ENCODE measurements at places on chromosomes 5 and 9.

GRCh38 chr5:66406761-66407336 lies 189.3 kb upstream of the MAST4 start:
- DNase-seq, result no peak

GRCh38 chr9:127608104-127608966 lies 3.7 kb upstream of the STXBP1 start:
- peak; percentile 62 for DNase-seq

GRCh38 chr5:136619556-136619955 lies 254.2 kb upstream of the TRPC7 start:
- no peak for DNase-seq

DNA sequence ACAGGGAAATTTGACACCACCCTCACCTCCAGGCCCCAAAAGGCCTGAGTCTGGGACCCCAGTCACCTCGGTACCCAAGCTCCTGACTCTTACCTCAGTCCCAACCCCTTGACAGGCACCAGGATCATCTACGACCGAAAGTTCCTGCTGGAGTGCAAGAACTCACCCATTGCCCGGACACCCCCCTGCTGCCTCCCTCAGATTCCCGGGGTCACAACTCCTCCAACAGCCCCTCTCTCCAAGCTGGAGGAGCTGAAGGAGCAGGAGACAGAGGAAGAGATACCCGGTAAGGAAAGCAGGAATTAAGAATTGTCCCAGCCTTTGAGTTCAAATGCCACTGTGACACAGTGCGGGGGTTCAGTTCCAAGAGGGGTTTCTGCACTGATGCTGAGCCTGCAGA lies 1.3 kb downstream of the EIF4EBP3 start:
- DNase-seq, result no peak

- DNase-seq, result no peak
Observed at GRCh38 chr5:9519537-9519936, 26.3 kb downstream of the SEMA5A start.

DNA sequence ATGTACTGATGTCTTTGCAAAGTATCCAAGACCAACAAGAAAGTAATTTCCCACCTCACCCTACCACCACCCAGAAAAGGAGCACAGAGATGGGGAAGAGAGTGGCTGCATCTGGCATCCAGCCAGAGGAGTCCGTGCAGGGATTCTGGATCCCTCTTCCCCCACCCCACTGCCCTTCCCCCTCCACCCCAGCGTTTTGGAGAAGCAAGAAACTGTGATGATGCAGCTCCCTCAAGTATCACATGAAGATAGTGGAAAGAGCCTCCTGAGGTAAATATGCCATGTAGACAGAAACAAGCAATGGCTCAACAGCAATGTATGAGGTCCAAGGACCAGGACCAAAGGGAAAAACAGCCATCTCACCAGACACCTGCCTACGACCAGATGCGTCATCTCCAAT lies 153.8 kb downstream of the DEPDC1B start:
- no peak for DNase-seq

DNA sequence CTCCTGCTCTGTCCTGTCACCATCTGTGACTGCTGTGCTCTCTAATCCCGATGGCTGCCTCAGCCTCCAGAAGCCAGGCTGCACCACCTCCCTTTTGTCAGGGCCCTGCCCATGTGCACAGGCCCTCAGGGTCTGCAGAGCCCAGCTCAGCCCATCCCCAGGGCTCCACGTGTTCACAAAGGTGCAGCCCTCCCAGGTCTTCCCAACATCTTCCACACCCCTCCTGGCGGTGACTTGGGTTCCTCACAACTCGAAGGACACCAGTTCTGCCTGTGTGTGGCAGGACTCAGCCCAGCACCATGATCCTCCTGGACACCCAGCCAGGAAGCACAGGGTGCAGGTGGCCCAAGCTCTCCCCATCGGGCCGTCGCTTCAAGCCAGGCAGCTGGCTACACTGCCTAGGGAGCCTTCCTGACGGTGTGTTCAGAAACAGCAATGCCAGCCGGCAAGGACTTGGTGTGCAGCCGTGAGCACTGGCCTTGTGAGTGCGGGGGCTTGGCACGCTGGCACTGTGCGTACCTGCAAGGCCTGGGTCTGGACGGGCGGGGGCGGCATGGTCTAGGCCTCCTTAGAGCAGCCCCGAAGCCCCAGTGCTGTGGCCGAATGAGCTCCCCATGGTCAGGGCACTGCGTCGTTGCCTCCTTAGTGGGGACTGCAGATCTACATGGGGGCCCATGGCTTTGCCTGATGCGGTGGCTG lies 96.1 kb downstream of the MRPL36 start:
- DNase-seq, result no peak

DNA sequence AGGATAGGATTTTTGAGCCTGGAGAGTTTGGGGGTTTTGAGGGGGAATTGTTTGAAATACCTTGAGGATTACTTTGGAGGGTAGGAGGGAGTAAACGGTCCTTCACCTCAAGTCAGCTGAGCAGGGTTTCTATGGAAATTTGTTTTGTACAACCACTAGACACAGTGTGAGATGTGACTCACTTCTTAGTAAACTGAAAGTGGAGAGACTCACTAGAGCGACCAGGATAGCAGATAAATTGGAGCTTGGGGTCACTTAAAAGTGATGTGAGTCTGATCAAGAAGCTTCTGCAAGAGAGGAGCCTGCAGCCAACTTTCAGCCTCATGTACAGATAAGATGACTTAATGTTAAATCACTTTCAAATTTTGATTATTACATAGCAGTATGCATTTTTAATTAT lies 1945.9 kb upstream of the NUDT12 start:
- no peak for DNase-seq

GRCh38 chr5:67925511-67925910 lies 290.0 kb upstream of the PIK3R1 start:
- no peak for DNase-seq

DNA sequence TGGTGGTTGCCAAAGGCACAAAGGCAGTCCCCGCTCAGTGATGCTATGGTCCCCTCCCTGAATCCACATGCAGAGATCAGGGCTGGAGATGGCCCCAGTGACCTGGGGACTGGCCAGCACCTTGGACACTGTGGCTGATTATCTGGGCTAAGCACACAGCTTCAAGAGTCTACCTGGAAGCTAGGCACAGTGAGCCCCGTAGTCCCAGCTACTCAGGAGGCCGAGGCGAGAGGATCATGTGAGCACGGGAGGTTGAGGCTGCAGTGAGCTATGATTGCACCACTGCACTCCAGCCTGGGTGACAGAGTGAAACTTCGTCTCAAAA lies 8.3 kb upstream of the SCGB3A1 start:
- DNase-seq, result no peak

DNA sequence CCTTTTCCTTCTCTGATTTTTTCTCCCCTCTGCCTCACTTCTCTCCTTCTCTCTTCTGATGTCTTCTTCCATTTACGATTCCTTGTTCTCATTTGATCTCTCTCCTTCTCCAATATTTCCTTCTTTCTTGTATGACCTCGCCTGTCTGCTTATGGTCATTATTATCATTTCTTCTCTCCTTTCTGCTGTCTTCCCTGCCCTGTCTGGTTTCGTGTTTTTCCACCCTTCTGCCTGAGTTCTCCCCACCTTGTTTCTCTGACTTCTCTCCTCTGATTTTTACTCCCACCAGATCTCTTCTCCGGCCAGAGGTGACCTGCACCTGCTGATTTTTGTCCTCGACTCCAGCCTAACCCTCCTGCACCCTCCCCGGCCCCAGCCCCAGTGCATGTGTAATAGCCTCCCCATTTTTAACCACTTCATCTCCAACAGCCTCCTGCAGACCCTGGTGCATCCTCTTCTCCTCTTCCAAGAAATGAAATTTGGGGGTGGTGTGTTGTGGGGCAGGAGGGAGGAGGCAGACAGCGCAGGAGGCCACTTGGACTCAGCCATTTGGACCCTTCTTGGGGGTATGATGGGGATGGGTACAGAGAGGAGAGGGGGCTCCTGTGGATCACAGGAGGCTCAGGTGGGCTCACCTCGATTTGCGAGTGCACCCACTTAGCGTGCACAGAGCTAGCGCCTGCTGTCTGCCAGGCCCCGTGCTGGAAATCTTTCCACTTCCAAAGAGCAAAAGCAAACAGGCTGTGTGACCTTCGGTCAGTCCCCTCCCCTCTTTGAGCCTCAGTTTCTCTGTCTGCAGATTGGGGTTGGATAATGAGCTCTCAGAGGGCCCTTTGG lies 32.5 kb downstream of the GSN start:
- no peak for DNase-seq

DNA sequence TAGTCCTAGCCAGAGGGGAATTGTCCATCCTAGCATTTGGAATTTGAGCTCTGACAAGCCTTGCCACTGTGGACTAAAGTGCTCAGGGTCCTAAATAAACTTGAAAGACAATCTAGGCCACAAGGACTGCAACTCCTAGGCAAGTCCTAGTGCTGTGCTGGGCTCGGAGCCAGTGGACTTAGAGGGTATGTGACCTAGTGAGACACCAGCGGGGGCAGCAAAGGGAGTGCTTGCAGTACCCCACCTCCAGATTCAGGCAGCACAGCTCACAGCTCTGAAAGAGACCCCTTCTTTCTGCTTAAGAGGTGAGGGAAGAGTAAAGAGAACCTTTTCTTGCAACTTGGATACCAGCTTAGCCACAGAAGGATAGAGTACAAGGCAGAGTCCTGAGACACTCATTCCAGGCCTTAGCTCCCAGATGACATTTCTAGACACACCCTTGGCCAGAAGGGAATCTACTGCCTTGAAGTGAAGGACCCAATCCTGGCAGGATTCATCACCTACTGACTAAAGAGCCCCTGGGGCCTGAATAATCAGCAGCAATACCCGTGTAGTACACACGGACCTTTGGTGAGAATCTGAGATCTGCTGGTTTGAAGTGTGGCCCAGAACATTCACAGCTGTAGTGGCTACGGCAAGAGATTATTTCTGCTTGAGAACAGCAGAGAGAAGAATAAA lies 164.6 kb downstream of the CCDC171 start:
- no peak for DNase-seq

GRCh38 chr5:104659497-104659896 lies 1096.9 kb upstream of the NUDT12 start:
- DNase-seq, result no peak

- no peak for DNase-seq
Observed at GRCh38 chr5:14491015-14491915, 90.3 kb upstream of the OTULINL start.

GRCh38 chr9:69253057-69253456 lies 72.0 kb upstream of the ENTREP1 start:
- no peak for DNase-seq

- no peak for DNase-seq
Observed at GRCh38 chr5:122341087-122341486, 29.1 kb downstream of the SNCAIP start.

DNA sequence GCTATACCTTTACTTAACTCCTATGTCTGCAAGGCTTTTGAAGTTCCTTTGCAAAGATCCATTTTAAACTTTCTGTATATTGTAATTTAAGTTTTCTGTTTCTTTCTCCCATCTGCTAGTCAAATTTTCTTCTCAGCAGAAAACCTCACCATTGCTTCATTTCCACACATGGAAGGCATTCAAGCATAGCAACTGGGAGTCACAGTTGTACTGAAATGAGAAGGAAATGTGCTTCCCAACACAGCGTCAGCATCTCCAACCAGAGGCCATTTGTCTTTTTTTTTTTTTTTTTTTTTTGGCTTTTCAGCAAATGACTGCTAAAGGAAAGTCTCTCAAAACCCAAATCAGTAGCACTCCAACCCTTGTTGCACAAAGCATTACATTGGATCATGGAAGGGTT lies 92.5 kb downstream of the RAB3C start:
- no peak for DNase-seq

- no peak for DNase-seq
Observed at GRCh38 chr9:129178568-129179382, 714 bp upstream of the IER5L start.

DNA sequence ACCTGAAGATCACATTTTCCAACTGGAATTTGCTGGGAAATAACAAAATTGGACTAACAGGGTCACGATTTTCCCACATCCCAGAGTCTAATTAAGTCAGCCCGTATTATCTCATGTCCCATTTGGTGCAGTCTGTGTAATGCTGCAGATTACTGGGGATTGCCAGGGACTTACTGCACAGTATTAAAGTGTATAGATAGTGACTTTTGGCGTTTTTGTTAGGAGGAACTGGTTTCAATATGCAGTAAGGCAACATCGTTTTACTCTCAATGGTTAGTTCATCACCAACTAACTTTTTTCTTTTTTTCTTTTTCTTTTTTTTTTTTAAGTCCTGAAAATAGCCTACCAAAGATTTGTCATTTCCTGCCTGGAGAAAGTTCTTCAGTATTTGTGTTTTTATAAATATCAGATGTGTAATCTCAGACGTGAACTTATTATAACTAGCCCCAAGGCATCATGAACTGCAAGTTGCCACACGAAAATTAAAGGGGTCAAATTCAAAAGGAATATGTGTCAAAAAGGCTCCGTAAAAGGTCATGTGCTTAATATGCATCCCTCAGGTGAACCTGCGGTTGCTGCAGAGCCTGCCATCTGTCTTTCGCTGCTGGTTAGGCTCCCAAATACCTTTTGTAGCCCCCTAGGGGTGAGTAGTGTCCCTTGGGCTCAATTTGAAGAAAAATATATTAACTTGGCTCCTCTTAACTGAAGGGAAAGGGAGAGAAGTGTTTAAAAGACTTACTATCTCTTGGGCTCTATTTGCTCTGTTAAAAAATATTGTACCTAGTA lies 176.7 kb upstream of the ADAMTSL1 start:
- DNase-seq, result no peak

GRCh38 chr9:72533322-72533721 lies 11.9 kb downstream of the TMC1 start:
- no peak for DNase-seq

DNA sequence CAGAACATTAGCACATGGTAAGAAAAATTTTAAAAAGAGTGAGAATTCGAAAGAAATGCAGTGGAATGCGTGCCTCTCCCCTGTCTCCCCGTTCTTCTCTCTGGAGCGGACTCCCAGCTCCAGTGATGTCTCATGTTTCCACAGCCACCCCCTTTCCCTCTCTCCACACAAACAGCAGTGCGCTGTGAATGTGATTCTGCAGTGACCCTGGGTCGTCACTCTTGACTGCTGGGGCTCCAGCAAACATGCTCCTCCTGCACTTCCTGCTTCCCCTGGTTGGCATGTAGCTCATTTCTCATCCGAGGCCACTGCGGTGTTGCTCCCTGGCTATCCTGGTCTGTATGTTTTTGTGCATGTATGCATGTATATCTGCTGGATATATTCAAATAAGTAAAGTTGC lies 13.3 kb downstream of the PHF2 start:
- DNase-seq, result no peak

- peak; percentile 3 for DNase-seq
Observed at GRCh38 chr9:134099123-134099761, 31.4 kb upstream of the BRD3 start.

DNA sequence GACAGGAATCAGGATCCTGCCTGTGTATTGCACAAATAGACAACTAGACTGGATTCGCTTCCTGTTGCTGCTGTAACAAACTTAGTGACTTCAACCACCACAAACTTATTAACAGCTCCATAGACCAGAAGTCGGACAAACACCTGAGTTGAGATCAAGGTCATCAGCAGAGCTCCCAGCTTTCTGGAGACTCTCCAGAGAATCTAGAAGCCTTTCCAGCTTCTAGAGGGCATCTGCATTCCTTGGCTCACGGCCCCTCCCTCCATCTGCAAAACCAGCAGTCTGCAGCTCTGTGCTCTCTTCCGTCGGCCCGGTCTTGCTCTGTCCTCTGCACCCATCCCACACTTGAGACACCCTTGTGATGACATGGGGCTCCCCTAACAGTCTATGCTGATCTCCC lies 99.1 kb downstream of the KCNT1 start:
- no peak for DNase-seq

GRCh38 chr5:155027993-155028629 lies 14.6 kb downstream of the KIF4B start:
- DNase-seq, result no peak

- DNase-seq, result no peak
Observed at GRCh38 chr9:17907779-17908508, 329.1 kb downstream of the SH3GL2 start.
